ENCODE measurements at places on chromosomes 5 and 9.

DNA sequence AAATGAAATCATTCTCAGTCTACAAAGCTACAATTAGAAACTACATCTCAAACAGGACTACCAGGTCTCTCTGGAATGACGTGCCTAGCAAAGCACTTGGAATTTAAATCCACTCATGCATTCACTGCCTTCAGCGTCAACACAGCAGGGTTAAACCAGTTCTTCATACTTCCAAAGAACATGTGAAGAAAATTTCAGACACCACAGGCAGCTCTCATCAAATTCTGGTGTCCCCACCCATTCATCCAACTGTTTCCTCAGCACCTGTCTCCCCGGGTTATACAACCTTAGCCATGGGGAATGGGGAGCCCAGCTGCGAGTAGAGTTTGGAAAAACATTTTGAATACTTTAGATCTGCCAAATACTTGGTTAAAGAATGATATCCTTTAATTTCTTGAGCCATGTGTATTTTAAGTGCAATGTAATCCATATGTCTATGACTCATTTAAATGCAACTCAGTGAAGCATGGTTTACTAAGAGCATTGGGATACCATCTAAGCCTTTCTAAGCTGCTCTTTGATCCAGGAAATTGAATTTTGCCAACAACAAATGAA, 17.5 kb downstream of the ADAM19 start:
- DNase-seq = no peak

- DNase-seq = no peak
Observed at GRCh38 chr9:114094971-114095370, 4.1 kb downstream of the KIF12 start.

- peak; percentile 16 for DNase-seq
Observed at GRCh38 chr9:83714329-83714728, 6.6 kb upstream of the UBQLN1 start.

GRCh38 chr5:61951295-61951694, 354.7 kb upstream of the KIF2A start:
- DNase-seq = no peak

DNA sequence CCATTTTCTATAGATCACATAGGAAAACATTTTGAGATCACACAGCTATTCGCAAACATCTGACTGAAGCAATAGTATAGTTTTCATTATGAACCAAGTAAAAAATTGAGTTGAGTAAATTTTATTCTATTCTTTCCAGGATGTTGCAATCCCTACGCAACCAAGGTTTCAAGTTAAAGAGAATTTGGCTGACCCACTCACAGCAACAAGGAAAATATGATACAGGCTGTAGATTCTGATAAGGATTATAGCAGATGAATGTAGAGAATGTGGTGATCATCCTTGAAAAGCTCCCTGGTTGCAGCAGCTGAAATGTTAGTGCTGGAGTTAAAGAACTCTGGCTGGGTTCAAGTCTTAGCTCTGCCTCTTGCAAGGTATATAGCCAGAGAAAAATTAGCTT, 4.7 kb downstream of the ABCA1 start:
- no peak for DNase-seq

GRCh38 chr5:91225848-91226686, 157.1 kb downstream of the ARRDC3 start:
- peak; percentile 53 for DNase-seq

- DNase-seq = no peak
Observed at GRCh38 chr5:82074950-82075349, 103.1 kb downstream of the ATG10 start.

- DNase-seq = peak; percentile 70
Observed at GRCh38 chr9:95089257-95090022, 228.1 kb downstream of the FANCC start.

DNA sequence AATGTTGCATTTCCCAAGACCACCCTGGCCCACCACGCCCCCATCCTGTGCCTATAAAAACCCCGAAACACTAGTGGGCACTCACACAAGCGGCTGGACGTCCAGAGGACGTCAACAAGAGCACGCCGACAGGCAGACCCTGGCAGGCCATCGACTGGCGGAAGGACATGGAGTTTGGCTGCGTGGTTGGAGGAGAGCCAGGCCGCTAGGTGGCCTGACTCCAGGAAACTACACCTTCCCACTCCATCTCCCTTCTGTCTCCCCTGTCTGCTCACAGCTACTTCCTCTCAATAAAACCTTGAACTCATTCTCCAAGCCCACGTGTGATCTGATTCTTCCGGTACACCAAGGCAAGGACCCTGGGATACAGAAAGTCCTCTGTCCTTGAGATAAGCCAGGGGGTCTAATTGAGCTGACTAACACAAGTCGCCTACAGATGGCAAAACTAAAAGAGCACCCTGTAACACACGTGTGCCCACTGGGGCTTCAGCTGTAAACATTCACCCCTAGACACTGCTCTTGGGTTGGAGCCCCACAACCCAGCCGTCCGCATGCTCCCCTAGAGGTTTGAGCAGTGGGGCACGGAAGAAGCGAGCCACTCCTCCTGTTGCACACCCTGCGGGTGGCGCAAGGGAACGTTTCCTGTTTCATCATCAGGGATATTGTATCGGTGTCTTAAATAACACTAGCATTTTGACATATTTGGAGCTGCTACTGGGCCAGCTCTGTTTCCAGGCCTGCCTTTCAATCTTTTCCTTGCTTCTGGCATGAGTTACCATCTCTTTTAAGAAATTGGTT, 54.5 kb upstream of the TAF11L2 start:
- no peak for DNase-seq

- DNase-seq = no peak
Observed at GRCh38 chr5:3375586-3376311, 219.9 kb upstream of the IRX1 start.

GRCh38 chr5:168656633-168657032, 77.5 kb upstream of the PANK3 start:
- no peak for DNase-seq

GRCh38 chr5:150322202-150322601, 19.5 kb upstream of the ARSI start:
- no peak for DNase-seq

GRCh38 chr5:23776684-23777083, 269.3 kb downstream of the PRDM9 start:
- no peak for DNase-seq

GRCh38 chr5:67234671-67235176, 38.1 kb upstream of the CD180 start:
- no peak for DNase-seq

- no peak for DNase-seq
Observed at GRCh38 chr5:57816108-57816507, 333.5 kb upstream of the ACTBL2 start.

DNA sequence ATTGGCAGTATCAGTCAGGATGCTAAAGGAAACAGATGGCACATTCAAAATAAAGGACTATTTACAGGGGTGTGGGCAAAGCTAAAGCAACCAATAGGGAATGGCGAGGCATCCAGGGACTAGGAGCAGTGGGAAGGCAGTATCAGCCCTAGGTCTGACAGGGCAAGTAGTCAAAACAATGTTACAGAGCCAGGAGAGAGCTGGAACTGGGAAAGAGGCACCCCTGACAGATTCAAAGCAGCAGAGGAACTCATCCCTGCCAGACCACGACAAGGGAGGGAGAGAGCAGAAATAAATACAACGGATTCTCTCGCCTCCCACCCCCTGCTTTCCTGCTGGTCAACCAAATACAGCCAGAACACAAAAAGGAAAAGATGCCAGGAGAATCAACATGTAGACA, 371.5 kb downstream of the NR2F1-AS1 start:
- no peak for DNase-seq

GRCh38 chr9:107119735-107120134, 163.3 kb upstream of the RAD23B start:
- DNase-seq = no peak

DNA sequence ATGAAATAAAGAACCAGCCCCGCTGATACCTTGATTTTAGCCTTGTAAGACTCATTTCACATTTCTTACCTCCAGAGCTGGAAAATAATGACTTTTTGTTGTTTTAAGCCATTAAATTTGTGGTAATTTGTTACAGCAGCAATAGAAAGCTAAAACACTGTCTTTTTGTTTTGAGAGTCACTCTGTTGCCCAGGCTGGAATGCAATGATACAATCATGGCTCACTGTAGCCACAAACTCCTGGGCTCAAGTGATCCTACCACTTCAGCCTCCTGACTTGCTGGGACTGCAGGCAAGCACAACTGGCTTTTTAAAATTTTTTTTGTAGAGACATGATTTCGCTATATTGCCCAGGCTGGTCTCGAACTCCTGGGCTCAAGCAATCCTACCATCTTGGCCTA, 34.7 kb upstream of the MYO10 start:
- DNase-seq = no peak

- no peak for DNase-seq
Observed at GRCh38 chr5:172569861-172570558, 71.1 kb upstream of the NEURL1B start.

- DNase-seq = no peak
Observed at GRCh38 chr5:154376481-154376880, 69.3 kb upstream of the SAP30L start.

- DNase-seq = no peak
Observed at GRCh38 chr5:124719113-124719967, 27.1 kb downstream of the ZNF608 start.

GRCh38 chr9:7894231-7894630, 94.7 kb upstream of the DMAC1 start:
- no peak for DNase-seq

DNA sequence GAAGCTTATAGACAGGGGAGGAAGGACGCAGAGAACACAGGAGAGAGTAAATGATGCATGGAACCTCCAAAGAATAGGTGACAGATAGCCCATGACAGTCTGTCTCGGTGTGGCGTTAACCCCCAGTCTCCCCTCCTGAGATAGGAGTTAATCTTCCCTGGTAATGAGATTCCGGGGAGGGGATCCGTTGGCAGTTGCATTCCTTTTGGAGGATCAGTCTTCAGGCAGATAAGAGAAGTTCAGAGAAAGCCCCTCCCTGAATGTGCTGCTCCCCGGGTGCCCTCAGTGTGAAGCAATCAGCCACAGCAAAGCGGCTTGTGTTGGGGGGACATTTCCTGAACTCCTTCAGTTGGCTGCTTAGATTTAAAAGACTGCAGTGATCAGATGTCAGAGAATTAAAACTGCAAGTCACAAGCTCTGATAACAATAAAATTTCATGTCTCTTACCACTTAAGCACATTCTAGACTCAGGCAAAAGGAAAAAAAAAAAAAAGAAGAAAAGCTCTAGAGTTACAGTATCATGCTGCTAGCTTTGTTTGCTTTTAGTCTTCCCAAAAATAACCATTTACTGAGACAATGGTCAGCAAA, 121.1 kb downstream of the EGFLAM start:
- DNase-seq = peak; percentile 76

- DNase-seq = peak; percentile 46
Observed at GRCh38 chr5:149268928-149269557, 2.6 kb upstream of the AFAP1L1 start.

GRCh38 chr9:90665072-90665471, 22.4 kb upstream of the DIRAS2 start:
- no peak for DNase-seq

GRCh38 chr5:129971714-129972113, 67.4 kb downstream of the CHSY3 start:
- no peak for DNase-seq

DNA sequence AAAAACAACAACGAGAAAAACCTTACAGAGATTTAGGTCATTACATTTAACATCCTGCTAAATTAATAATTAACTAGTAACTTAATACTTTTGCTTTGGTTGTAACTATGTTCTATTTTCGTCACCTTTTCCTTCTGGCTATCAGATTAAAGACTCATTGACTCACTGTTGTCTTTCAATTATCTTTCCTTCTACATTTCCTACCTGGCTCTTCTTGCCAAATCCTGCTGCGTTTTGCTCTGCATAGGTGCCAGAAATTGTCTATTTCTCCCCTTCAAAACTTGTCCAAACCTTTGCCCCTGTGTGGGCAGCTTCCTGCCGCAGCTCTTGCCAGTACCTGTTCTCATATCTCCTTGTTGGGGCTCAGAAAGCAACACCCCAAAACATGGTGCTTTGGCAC, 235.5 kb upstream of the ZNF608 start:
- no peak for DNase-seq

DNA sequence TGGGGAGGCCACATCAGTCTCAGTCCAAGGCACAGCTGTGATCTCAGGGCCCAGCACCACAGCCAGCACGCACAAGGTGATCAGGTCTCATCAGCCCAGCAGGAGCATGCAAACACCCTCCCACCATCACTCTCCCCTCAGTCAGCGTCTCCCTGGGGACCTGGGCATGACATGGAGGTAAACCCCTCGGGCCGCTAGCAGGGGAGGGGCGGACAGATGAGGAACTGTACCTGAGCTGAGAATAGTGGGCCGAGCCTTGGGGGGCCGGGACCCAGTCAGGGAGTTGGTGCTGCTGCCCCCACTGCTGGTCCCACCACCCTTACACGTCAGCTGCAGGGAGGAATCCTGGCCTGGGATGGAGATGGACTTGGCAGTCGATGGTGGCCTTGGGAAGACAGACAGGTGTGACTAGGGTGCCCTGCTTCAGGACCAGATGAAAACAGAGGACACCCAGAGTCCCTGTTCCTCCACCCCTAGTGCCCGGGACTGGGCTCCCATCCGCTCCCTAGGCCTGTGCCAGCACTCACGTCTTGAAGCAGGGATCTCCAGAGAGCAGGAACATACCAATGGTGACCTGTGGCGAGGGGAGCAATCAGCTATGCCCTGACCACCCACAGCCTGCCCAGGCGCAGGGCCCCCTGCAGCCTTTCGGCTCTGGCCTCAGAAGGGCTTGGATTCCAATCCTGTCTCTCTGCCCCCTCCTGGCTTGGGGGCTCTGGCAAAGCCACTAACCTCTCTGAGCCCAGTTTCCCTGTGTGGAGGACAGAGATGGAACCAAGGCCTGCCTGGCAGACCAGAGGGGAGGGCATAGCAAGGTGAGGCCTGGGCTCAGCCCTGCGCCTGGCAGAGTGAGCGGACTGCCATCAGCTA, 10.4 kb upstream of the DPM2 start:
- DNase-seq = no peak

GRCh38 chr5:156498226-156498980, 171.4 kb downstream of the SGCD start:
- DNase-seq = no peak

DNA sequence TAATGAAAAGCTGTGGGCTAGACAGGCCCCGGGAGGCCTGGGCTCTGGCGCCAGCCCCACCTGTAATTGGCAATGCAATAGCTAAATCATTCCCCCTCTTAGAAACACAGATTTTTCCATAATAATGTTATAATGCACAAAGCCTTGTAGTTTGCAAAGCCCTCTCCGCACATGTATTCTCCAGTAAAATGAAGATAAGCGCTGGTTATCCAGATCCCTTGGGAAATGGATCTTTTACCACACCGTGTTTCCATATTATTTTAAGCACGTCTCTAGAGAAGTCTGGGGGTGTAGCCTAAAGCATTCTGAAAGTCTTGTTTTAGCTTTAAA, 1.1 kb upstream of the APBA1 start:
- no peak for DNase-seq

All from Jurkat, Clone E6-1 (cell line).